ENCODE measurements at places on chromosomes 11 and 22. TPM values are rescaled to one million over a fixed set of nuclear protein-coding genes. Genes with fewer than 3 reads are reported as not detected.

- DNase-seq: no peak
These were observed 9.4 kb downstream of the CBX6 start for GRCh38 chr22:38862375-38863329.

GRCh38 chr11:8566613-8567210 lies 27.3 kb downstream of the STK33 start:
- peak; percentile 23 for DNase-seq

- no peak for DNase-seq
These were observed 20.1 kb downstream of the CSRP3 start for GRCh38 chr11:19181531-19182261.

DNA sequence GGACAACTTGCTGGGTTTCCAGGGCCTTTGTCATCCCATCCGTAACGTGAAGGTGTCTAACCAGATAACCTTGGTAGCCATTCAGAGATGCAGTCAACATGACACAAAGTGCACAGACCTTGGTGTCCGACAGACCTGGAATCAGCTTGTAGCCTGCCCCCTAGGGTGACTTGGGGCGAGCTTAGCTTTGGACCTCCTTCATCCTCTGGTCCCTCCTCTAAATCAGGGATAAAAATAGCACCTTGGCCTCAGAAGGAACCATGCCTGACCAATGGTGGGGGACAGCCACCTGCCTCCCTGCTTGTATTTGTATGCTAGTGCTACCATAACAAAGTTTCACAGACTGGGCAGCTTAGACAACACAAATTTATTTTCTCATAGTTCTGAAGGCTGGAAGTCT lies 3.7 kb downstream of the SNRPD3 start:
- DNase-seq: no peak

DNA sequence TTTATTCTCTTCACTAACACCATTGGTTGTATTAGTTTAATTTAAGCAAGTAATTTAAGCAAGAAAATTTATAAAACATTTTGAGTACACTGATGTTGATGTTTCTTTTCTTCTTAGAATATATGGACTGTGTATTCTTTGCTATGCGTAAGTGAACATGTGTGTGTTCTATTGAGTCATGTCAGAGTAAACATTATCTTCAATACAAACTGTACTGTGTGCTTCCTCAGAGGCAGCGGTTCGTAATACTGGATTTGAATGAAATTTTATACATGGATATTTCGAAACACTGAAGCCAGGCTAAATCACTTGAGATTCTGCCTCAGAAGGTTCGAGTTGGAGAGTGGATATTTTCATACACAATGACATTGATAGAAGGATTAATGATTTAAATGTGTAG lies 452.6 kb downstream of the LUZP2 start:
- DNase-seq: no peak

DNA sequence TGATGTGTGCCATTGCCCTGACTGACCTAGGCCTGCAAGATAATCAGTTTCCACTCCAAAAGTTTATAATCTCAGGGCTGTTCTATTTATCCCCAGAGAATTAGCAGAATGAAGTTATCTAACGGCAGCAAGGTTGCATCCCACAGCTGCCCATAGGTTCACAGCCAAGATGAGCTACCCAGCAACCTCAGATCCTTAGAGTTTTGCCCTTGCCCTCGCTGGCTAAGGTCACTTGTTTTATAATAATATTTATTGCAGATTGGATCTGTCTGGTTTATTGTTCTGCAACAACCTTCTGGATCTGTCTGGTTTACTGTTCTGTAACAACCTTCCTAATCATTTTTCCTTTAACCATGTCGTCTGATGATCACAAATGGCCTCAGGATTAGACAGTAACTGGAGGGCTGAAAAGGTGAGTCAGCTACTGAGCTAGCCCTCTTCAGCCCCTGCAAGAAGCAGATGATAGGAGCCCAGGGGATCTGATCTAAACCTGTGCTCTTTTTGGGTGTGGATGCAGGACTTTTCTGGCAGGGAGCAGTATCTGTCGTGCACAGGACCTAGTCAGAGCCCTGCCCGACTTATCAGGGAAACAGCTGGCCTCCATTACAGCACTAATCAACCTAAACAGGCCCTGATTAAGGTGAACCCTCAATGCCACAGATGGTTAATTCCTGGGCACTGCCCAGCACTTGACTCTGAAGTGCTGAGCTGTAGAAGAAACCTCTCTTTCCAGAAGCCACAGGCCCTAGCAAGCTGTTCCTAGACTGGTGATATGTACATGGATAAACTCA lies 642.9 kb upstream of the KIRREL3 start:
- DNase-seq: no peak

- no peak for DNase-seq
These were observed 73.4 kb upstream of the CD44 start for GRCh38 chr11:35065566-35065965.

GRCh38 chr11:79488286-79488685 lies 47.5 kb upstream of the TENM4 start:
- no peak for DNase-seq

GRCh38 chr11:107385361-107385981 lies 72.2 kb downstream of the CWF19L2 start:
- DNase-seq: no peak

DNA sequence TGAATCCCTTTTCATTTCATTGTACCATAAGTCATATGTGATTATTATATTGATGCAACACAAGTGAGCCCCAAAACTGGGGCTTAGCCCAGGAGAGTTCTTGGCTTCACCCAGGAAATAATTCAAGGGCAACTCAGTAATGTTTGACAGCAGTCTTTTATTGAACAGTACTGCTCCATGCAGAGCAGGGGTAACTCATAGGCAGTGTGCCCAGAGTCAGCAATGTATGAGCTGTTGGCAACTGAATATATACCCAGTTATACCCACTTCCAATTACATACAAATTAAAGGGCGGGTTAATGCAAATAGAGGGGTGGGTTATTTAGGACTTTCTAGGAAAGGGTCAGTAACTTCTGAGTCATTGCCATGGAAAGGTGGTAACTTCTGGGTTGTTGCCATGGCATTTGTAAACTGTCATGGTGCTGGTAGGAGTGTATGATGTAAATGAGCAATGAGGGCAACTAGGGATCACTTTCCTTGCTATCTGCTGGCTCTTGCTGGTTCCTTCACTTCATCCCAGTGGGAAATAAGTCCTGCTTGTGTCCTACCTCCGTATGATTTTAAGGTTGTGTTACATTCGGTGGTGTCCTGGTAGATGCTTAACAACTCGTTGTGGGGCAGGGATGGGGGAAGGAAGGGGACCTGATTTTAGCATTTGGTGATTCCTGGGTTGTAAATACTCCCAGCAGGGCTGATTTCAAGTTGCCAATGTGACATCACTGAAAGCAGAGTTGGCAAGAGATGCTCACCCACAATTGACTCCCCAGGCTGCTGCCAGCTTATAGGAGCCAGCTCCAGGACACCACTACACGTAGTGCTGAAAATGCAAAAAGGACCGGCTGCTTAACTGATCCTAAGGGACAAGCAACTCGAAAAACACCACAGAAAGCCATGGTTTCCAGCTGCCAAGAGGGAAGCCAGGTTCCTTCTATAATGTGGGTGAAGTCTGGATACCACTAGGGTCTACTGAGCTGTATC lies 70.1 kb downstream of the SYT9 start:
- DNase-seq: no peak

DNA sequence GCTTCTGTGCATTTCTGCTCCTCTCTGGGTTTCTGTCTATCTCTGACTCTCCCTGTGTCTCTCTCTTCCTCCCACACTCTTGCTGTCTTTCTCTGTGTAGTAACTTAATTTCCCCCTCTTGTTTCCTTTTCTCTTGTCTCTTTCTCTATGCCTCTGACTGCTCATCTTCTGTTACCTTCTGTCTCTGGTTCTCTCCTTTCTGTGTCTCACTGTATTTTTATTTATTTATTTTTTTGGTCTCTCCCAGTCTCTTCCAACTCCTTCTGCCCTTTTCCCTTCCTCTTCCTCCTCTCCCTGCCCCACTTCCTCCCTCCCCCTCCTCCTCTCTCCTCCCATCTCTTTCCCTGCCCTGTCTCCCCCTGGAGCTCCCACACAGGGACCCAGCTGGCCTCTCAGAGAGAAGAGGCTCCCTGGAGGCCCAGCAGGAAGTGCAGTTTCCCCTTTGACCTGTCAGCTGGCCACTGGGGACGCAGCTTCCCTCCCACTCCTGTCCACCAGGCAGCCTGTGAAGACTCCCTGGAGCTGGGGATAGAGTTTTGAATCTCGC lies 38.3 kb upstream of the MYH9 start:
- DNase-seq: no peak

GRCh38 chr11:20060181-20060580 lies 100.1 kb downstream of the DBX1 start:
- no peak for DNase-seq

- no peak for DNase-seq
These were observed 32.8 kb downstream of the PARVG start for GRCh38 chr22:44213489-44214043.

DNA sequence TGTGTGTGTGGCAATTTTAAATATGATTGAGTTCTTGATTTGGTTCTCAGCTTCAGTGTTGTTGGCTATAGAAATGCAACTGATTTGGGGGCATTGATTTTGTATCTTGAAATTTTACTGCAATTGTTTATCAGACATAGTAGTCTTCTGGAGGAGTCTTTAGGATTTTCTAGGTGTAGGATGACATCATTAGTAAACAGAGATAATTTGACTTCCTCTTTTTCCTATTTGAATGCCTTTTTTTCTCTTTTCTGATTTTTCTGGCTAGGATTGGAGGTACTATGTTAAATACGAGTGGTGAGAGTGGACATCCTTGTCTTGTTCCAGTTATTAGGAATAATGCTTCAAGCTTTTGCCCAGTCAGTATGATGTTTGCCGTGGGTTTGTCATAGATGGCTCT lies 124.9 kb downstream of the MSANTD4 start:
- no peak for DNase-seq

DNA sequence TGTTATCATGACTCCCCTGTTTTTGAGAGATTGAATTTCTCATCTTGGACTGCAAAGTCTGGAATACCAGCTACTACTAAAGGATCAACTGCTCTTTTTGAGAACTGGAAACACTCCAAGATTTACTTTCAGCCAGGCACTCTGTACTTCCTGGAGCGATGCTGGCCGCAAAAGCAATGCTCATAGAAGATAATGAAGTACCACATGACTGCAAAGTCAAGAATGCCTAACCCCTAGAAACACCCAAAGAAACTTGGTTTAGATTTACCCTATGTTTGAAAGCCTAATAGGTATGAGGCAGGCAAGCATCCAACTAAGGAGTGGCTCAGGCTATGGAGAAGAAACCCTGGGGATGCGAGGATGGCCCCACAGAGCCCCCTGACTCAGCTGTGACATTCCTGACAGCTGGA lies 47.7 kb upstream of the ARHGAP20 start:
- DNase-seq: no peak

GRCh38 chr11:60370811-60371298 lies 7.5 kb upstream of the MS4A7 start:
- DNase-seq: no peak

GRCh38 chr11:96366024-96366423 lies 23.0 kb upstream of the MAML2 start:
- no peak for DNase-seq

- no peak for DNase-seq
These were observed 42.2 kb downstream of the POLD3 start for GRCh38 chr11:74634537-74634936.

DNA sequence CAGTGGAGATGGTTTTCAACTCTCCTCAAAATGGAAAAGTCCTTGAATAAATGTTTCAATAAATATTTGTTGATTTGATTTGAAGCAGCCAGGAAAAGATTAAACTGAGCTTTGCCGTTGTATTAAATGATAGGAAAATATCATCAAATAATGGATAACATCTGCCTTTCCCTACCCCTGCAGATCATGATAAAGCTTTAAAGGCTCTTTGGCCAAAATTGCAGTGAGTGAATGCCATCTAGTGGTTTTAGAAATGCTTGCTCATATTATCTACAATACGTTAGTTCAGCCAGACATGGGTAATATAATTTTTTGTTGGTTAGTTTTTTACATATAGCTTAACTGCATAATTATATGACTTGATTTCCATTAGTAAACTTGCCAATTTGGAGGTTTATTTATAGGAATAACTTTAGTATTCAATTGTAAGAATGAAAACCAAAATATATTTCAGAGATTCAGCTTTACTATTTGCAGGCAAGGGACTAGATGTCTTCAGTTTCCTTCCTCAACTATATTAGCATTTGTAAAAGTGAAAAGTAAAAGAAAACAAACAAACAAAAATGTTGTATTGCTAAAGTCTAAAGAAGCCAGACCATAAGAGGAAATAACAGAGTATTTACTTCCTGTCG lies 159.2 kb downstream of the MSANTD4 start:
- DNase-seq: peak; percentile 13

- no peak for DNase-seq
These were observed 124.0 kb downstream of the ME3 start for GRCh38 chr11:86548271-86548917.

DNA sequence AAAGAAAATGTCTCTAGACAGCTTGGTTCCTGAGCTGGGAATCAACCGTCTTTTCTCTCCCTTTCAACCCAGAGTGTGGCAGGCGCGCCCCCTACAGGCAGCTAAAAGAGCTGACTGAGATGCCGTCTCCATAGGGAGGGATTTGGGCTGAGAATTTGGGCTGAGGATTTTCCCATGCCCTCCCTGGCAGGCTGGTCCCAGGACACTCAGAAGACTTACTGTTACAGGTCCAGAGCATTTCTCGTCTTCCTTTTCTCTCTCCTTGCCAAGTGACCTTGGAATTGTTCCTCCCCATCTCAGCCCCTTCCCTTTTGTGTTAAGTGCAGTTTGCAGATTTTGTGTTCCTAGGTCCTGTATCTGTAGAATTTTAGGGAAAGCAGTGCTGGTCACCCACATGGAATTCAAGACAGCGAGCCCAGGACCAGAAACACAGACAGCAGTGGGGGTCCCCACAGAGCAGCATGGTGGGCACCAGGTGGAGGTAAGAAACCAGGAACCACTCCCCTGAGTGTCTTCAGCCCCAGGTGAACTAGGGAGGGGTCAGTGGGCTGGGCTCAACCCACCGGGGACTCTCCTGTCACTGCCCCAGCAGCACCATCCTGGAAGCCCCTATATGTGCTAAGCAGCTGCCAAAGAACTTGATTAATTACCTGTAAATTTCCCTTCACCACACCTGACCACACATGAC lies 9.9 kb upstream of the IGLL5 start:
- peak; percentile 19 for DNase-seq

GRCh38 chr11:107770551-107770951 lies 58.7 kb upstream of the SLN start:
- no peak for DNase-seq

GRCh38 chr11:67577951-67578350 lies 5.7 kb upstream of the GSTP1 start:
- no peak for DNase-seq

GRCh38 chr22:43812890-43813289 lies 785 bp upstream of the EFCAB6 start:
- no peak for DNase-seq

MAJIN gene
- polyA plus RNA-seq: 0.67 TPM

TEAD1 gene
- polyA plus RNA-seq: 79.7 TPM

PRDM11 gene
- 18.5 TPM for polyA plus RNA-seq

TTC36 gene
- 1.1 TPM for polyA plus RNA-seq

ALG9 gene
- 41.7 TPM for polyA plus RNA-seq

WBP2NL gene
- 3.2 TPM for polyA plus RNA-seq

MIOX gene
- polyA plus RNA-seq: 13.4 TPM

POLD4 gene
- polyA plus RNA-seq: 18.8 TPM

ZBTB44 gene
- 53.7 TPM for polyA plus RNA-seq

MS4A15 gene
- polyA plus RNA-seq: not detected

LMO2 gene
- 37.1 TPM for polyA plus RNA-seq

All from right renal cortex interstitium (tissue), 3 donors.